ENCODE measurements at places on chromosomes 5 and 9. TPM values are rescaled to one million over a fixed set of nuclear protein-coding genes. Genes with fewer than 3 reads are reported as not detected.

DNA sequence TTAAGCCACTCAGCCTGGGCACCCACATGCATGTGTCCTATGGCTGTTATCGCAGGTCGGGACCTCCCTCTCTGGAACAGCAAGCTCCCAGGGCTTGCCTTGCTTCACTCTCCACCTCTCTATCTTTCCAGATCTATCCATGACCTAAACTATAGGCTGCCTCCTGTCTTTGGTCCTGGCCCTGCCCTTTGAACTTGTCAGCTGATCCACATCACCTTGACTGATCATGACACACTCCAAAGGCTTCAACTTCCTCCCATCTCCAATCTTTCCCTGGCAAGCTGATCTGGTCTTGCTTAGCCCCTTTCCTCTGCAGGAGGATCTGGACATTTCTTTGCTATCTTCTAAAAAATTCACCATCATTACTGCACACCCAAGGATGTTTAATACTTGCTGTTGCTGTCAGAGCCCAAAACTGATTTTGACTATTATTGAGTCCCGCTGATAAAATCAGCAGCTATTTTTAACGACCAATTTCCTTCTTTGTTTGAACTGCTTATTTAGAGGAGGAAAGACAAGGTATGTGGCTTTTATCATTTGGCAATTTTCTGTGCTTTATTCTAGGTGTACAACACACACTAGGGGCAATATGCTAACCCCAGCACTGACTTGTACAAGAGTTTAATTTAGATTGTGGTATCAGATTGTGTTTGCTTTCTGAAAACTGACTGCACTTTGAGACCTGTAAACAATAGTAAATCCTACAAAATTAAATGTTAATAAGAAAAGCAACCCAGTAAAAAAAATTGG, 33.5 kb downstream of the CARTPT start:
- no peak overlapping the region for H3K4me3 ChIP-seq
- DNase-seq = no peak
- peaks cover 3% of the 10 kb centered on the region for H3K4me1 ChIP-seq
- no peaks in the 10 kb centered on the region for H3K36me3 ChIP-seq
- H3K27me3 ChIP-seq = no peaks in the 10 kb centered on the region

DNA sequence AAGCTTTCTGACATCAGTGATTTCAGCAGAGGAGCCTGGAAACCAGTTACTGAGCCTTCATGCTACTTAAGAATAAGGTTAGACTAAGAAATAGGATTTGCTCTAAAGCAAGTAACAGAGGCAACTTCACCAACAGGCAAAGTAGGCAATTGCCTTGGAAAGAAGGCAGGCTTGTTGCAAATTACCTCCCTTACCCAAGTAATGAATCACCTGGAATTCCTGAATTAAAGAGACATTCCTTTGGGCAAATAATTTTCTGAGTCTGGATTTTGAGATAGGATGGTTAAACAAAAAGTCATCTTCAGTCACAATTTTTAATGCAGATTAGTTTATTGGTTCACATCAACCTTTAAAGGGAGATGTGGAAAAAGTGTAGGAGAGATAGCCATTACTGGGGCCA, 92.8 kb downstream of the ITGA1 start:
- H3K36me3 ChIP-seq = no peaks in the 10 kb centered on the region

GRCh38 chr9:106059886-106060285, 365.5 kb downstream of the TMEM38B start:
- H3K4me3 ChIP-seq = no peak overlapping the region
- H3K36me3 ChIP-seq = no peaks in the 10 kb centered on the region
- H3K27ac ChIP-seq = no peak overlapping the region

The SEMA4D gene
- total RNA-seq = 161 TPM

GRCh38 chr5:30880514-30880913, 313.0 kb upstream of the CDH6 start:
- no peak for DNase-seq
- H3K4me1 ChIP-seq = no peaks in the 10 kb centered on the region
- no peaks in the 10 kb centered on the region for H3K27me3 ChIP-seq
- H3K36me3 ChIP-seq = no peaks in the 10 kb centered on the region

The CCNO gene
- total RNA-seq = not detected

- no peak overlapping the region for H3K4me3 ChIP-seq
- H3K27me3 ChIP-seq = no peaks in the 10 kb centered on the region
- no peak overlapping the region for H3K27ac ChIP-seq
- DNase-seq = no peak
- H3K4me1 ChIP-seq = no peaks in the 10 kb centered on the region
Measured at GRCh38 chr9:79220251-79220650, 351.5 kb upstream of the TLE4 start.

- H3K27me3 ChIP-seq = no peaks in the 10 kb centered on the region
- no peak overlapping the region for H3K27ac ChIP-seq
- H3K36me3 ChIP-seq = peaks cover 4% of the 10 kb centered on the region
- peaks cover 19% of the 10 kb centered on the region for H3K4me1 ChIP-seq
- H3K4me3 ChIP-seq = no peak overlapping the region
- DNase-seq = no peak
Measured at GRCh38 chr9:37281541-37281940, 141.0 kb upstream of the GRHPR start.

GRCh38 chr9:25808554-25808953, 130.3 kb upstream of the TUSC1 start:
- H3K27ac ChIP-seq = no peak overlapping the region
- DNase-seq = no peak
- no peaks in the 10 kb centered on the region for H3K27me3 ChIP-seq
- H3K4me1 ChIP-seq = no peaks in the 10 kb centered on the region
- H3K36me3 ChIP-seq = no peaks in the 10 kb centered on the region

The CDX1 gene
- total RNA-seq = not detected

GRCh38 chr5:141172381-141173204, at the start of gene PCDHB7:
PCDHB7 (plus strand) TSS chr5:141172644; CDS start chr5:141172836, 192 bp downstream.
- DNase-seq = peak; percentile 35
- H3K27ac ChIP-seq = no peak within 1 kb of the TSS
- peaks cover 1% of the 10 kb centered on the region for H3K36me3 ChIP-seq
- no peaks in the 10 kb centered on the region for H3K4me1 ChIP-seq
- no peak within 1 kb of the TSS for H3K4me3 ChIP-seq
- peaks cover 25% of the 10 kb centered on the region for H3K27me3 ChIP-seq

GRCh38 chr9:84397151-84397728, 56.7 kb upstream of the SLC28A3 start:
- H3K4me3 ChIP-seq = no peak overlapping the region
- H3K27me3 ChIP-seq = no peaks in the 10 kb centered on the region
- peak; percentile 75 for DNase-seq
- no peaks in the 10 kb centered on the region for H3K4me1 ChIP-seq

- no peaks in the 10 kb centered on the region for H3K36me3 ChIP-seq
- H3K27ac ChIP-seq = no peak overlapping the region
- peaks cover 37% of the 10 kb centered on the region for H3K27me3 ChIP-seq
- H3K4me1 ChIP-seq = peaks cover 11% of the 10 kb centered on the region
- DNase-seq = no peak
Measured at GRCh38 chr9:137295849-137296669, 6.0 kb downstream of the NRARP start.

DNA sequence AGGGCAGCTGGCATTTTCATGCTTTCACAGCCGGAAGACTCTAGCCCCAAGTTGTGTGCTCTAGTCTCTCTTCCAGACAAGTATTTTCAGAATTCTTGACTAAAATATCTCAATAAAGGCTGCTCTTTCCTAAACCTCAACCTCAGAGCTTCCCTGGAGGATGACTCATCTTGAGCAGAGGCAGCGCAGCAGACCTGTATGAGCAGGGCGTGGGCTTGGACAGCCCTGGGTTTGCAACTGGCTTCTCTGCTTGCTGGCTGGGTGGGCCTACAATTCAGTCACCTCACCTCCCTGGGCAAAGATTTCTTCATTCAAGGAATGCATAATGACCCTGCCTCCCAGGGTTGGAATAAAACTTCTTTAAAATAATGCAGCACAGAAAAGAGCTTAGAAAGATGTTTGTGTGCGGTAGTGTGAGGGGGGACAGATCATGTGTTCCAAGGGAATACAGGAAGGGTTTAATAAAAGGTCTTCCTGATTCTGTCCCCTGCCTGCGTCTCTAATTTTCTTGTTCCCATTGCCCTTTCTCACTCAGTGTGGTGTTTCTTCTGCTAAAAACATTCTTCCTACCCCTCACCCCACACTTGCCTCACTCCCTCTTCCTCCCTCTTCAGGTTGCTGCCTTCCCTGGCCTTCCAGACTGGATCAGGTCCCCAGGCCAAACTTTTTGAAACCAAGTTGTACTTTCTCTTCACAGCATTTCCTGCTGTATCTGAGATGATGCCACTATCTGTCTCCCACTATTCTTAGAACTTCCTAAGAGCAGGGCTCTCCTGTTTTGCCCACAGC, 39.4 kb upstream of the MAP1B start:
- H3K36me3 ChIP-seq = no peaks in the 10 kb centered on the region
- H3K27me3 ChIP-seq = peaks cover 13% of the 10 kb centered on the region
- H3K4me1 ChIP-seq = no peaks in the 10 kb centered on the region
- no peak overlapping the region for H3K27ac ChIP-seq
- DNase-seq = no peak

The GAS1 gene
- total RNA-seq = 0.31 TPM

The HRH2 gene
- 11.8 TPM for total RNA-seq

DNA sequence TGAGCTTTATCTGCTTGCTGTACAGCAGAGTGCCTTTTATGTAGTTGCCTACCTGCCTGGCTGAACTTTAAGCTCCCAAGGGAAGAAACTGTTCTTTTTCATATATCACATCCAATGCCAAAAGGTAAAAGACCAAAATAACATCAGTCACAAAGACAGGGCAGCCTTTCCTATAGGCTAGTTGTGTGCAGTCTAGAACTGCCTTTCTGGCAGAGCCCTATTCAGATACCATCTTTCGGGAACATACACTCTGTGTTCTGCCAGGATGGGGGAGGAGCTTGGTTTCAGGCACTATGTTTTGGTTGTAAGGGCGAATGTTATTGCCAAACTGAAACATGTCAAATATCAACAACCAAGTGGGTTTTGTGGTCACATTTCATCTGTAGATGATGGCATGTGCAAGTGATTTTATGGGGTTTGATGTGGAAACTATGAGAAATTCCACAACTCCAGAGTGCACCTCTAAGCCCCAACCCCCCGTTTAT, 314.5 kb downstream of the ADGRV1 start:
- peaks cover 33% of the 10 kb centered on the region for H3K27me3 ChIP-seq
- H3K4me3 ChIP-seq = no peak overlapping the region
- H3K36me3 ChIP-seq = no peaks in the 10 kb centered on the region
- peaks cover 23% of the 10 kb centered on the region for H3K4me1 ChIP-seq
- DNase-seq = peak; percentile 40
- no peak overlapping the region for H3K27ac ChIP-seq

DNA sequence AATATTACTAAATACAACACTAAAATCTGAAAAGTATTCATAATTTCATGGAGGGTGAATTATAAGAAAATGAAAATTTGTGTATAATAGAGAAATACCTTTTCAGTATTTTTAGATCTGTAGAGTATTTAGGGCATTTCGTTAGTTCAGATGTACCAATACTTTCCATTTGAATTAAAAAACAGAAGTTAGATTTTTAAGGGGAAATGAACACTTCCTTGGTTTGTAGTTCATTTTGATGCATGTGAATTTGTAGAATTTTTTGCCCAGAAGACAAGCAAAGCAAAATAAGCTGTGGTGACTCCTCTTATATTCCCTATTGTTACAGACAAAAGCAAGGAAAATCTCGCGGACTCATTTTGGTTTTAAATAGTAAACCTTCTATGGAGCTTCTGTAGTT, 209.0 kb upstream of the RPS23 start:
- DNase-seq = no peak
- no peak overlapping the region for H3K4me3 ChIP-seq
- H3K27me3 ChIP-seq = no peaks in the 10 kb centered on the region

GRCh38 chr9:84371737-84372136, 31.2 kb upstream of the SLC28A3 start:
- H3K36me3 ChIP-seq = no peaks in the 10 kb centered on the region
- no peak overlapping the region for H3K27ac ChIP-seq
- H3K27me3 ChIP-seq = peaks cover 13% of the 10 kb centered on the region
- no peaks in the 10 kb centered on the region for H3K4me1 ChIP-seq
- no peak overlapping the region for H3K4me3 ChIP-seq

The PCDHA10 gene
- total RNA-seq = not detected

The CCL27 gene
- 0.80 TPM for total RNA-seq

GRCh38 chr5:87029951-87030350, 237.7 kb upstream of the RASA1 start:
- H3K36me3 ChIP-seq = no peaks in the 10 kb centered on the region
- H3K4me1 ChIP-seq = peaks cover 29% of the 10 kb centered on the region
- no peaks in the 10 kb centered on the region for H3K27me3 ChIP-seq
- no peak for DNase-seq
- H3K4me3 ChIP-seq = no peak overlapping the region

The ATOX1 gene
- 83.1 TPM for total RNA-seq

DNA sequence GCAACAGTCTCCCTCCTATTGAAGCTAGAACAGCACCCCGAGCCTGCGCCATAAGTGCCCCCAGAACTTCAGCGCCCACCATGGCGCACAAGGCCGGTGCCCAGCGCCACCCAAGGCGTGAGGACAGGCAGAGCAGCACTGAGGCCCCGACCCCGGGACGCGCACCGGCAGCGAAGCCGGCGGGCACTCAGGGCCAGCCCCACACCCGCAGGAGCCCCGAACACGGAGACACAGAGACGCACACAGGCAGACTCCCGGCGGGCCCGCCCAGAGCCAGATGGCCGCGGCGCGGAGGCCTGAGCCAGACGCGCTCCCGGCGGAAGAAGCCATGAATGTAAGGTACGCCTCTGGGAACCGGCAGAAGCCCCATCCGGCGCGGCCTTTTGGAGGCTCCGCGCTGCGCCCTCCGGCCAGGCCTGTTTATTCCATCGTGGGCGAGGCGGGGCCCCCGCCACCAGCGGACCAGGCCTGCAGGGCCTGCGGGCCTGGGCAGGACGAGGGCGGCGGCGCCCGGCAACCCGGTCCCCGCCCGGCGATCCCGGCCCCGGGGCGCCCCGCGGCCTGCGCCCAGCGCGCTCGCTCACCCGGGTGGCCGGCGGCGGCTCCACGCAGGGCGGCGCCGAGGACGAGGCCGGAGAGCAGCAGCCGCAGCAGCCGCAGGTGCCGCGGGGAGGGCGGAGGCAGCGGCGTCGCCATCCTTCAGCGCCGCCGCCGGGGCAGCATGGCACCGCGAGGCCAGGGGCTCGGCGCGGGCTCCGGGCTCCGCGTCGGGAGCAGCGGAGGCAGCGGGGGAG, 486 bp downstream of the NPDC1 start:
- DNase-seq = peak; percentile 50
- peak overlapping the region; percentile 67 for H3K4me3 ChIP-seq
- no peaks in the 10 kb centered on the region for H3K36me3 ChIP-seq
- H3K4me1 ChIP-seq = peaks cover 10% of the 10 kb centered on the region
- H3K27me3 ChIP-seq = peaks cover 34% of the 10 kb centered on the region

DNA sequence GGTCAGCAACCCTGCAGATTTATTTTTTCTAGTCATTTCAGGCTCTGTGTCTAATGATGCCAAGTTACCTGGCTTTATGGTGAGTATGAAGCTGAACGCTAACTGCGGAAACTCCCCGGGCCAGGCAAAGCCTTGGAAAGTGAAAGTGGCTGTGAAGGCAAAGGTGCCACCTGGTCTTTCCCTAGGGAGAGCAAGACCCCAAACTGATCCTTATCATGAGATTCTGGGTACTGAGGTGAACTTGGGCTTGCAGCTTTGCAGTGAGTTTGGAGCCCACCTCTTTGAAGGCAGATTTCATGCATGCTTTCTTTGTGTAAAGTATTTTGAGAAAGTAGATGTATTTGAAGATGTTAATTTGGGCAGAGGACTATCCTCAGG, 63.3 kb downstream of the CARTPT start:
- peak; percentile 47 for DNase-seq
- H3K27me3 ChIP-seq = peaks cover 2% of the 10 kb centered on the region
- H3K4me1 ChIP-seq = peaks cover 24% of the 10 kb centered on the region

Data from activated CD4-positive, alpha-beta memory T cell treated with anti-CD3 and anti-CD28 coated beads for 36 hours (primary cell).